Activated CD8-positive, alpha-beta memory T cell treated with anti-CD3 and anti-CD28 coated beads for 1 hour (primary cell): ENCODE measurements at places on chromosomes 7 and 10.

DNA sequence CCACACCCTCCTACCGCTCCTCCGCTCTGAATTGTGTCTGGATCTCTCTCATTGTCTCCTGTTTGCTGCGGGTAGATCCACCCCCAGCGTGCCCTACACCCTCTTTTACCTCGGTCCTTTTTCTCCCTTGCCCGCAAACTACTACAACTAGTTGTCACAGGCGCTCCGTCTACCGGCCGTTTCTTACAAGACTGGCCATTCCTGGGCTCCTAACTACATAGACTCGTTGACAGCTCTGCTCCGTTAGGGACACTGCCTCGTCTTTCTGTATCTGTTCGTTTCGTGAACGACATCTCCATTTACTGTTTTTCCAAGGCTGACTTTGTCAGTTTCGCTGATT, 786 bp downstream of the TAF3 start:
- no peak for DNase-seq

- no peak for DNase-seq
Measured at GRCh38 chr10:71331736-71332135, 12.7 kb downstream of the SLC29A3 start.

- DNase-seq, result no peak
Measured at GRCh38 chr7:71135663-71136062, 3.7 kb downstream of the GALNT17 start.

DNA sequence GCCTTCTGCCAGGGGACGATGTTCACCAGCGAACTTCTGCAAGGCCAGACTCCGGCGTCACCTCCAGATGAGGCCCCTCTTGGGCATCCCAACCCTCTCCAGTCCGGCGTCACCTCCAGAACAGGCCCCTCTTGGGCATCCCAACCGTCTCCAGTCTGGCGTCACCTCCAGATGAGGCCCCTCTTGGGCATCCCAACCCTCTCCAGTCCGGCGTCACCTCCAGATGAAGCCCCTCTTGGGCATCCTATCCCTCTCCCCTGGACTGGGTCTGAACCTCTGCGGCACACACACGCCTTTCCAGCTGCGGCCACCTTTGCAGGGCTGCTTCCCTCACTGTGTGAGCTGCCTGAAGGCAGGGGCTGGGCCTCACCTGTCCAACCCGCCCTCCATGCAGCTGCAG, 241.5 kb downstream of the ELFN1 start:
- DNase-seq, result no peak

GRCh38 chr7:157908006-157908782, 571.4 kb downstream of the DNAJB6 start:
- DNase-seq, result no peak

DNA sequence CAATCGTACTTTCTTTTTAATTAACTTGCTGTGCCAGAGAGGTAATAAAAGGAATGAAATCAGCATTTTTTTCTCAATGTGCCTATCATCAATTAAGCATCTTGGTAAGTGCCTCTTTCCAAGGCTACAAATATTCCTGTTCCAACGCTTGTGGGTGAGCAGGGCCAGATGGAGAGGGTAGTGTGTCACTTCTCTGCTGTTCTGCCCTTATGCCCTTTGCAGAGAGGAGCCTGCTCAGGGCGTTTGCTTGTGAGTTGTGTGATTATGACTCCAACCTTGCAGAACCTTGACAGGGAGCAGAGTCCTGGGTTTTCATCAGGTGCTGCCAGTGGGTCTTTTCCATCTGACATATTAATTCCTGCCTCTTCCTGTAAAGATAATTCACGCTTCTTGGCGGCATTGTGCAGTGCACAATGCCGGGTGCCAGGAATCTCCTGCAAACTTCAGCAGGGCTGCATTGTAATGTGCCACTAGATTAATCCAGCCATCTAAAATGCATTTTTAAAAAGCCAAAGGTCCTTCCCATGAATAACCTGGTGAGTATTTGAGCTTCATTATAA, 234.4 kb downstream of the ARHGAP12 start:
- DNase-seq, result no peak

GRCh38 chr7:68176974-68177373, 1180.3 kb downstream of the TYW1 start:
- DNase-seq, result no peak

DNA sequence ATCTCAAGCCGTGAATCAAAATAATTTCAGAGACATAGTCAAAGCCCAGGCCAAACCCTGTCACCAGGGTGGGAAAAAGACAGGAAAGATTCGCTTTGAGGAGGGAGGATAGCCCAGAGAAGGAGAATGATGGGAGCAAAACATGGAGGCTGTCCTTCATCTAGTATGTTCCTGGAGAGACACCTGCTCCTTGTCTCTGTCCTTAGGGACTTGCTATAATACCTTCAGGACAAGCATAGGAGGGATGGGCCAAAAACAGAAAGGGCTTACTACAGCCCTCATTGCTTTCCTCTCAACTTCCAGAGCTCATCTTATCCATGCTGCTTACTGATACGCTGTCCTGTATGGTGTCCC, 593.7 kb downstream of the LRMDA start:
- no peak for DNase-seq

DNA sequence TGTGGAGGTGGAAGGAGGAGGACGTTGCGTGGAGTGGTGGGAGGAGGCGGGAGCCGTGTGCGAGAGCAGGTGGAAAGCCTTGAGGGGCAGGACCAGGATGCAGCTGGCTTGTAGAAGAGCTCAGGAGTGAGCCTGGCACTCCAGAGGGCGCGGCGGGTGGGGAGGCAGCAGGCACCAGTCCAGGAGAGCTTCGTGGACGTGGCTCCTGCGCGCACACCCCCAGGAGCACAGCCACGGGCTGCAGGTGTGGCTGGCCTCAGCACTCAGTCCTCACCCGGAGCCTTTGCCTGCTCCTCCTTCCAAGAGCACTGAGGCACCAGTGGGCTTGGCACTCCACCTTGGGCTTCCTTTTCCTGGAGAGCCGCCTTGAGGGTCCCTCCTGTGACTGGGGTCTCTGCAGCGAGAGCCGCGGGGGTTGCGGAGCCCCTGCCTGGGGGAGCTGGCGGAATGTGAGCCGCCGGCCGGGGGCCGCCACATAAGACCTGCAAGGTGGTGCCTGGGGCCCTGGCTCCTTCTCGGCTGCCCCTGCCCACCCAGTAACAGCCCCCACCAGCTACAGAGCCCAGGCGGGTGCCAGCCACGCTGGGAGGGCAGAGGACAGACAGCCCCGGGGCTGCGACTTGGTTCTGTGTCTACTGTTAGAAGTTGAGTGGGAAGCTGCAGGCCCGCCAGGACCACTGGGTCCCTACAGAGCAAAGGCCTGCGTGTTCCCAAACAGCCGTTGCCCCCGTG, 11.1 kb downstream of the MAFK start:
- no peak for DNase-seq

GRCh38 chr10:927131-927530, 4.4 kb downstream of the LARP4B start:
- DNase-seq, result no peak

DNA sequence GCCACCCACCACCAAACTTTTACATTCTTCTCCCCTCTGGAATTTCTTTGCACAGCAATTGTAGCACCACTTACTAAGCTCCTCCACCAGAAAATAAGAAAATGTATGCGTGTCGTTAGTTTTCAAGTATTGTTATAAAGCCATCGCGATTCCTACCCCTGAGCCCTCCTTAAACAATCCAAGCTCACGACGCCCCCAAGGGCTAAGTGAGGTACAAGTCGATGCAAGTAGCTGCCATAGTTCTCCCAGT, 1.3 kb downstream of the FRAT2 start:
- DNase-seq, result no peak

DNA sequence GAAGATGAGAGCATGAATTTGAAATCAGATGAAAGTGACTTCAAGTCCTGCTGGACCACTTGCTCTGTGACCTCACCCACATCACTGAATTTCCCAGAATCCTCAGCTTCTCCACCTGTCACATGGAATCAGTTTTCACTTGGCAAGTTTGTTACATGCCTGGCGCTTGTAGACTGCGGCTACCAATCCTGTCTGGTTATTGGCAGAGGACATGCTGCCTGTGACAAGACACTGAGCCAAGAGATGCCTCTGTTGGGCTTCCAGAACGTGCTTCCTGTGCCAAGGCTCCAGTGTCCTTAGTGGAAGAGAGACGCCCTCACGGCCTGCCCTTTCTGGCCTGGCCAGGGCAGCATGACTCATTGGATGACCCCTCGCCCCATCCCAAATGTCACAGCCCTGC, 4.4 kb upstream of the MYL10 start:
- DNase-seq, result no peak

- DNase-seq, result no peak
Measured at GRCh38 chr10:21285742-21286331, 239.6 kb downstream of the SKIDA1 start.

DNA sequence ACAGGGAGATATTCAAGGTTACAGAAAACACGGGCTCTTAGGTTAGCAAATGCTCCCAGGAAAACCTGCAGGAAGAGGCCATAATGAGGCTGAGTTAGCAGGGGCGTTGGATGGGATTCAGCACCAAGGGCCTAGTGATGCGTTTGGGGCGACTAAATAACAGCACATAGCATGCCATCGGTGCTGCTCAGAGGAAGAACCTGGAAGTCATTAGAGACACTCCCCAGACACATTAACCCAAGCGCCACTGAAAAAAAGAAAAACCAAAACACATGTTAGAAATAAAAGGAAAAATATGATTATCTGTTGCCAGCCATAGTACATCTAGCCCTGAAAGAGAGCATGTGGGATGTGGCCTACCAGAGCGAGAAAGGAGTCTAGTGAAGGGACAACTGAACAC, 28.8 kb upstream of the OPALIN start:
- DNase-seq, result no peak

GRCh38 chr7:150369748-150370501, 1.3 kb downstream of the REPIN1 start:
- no peak for DNase-seq

GRCh38 chr10:100828738-100829096, 83.3 kb downstream of the PAX2 start:
- no peak for DNase-seq

DNA sequence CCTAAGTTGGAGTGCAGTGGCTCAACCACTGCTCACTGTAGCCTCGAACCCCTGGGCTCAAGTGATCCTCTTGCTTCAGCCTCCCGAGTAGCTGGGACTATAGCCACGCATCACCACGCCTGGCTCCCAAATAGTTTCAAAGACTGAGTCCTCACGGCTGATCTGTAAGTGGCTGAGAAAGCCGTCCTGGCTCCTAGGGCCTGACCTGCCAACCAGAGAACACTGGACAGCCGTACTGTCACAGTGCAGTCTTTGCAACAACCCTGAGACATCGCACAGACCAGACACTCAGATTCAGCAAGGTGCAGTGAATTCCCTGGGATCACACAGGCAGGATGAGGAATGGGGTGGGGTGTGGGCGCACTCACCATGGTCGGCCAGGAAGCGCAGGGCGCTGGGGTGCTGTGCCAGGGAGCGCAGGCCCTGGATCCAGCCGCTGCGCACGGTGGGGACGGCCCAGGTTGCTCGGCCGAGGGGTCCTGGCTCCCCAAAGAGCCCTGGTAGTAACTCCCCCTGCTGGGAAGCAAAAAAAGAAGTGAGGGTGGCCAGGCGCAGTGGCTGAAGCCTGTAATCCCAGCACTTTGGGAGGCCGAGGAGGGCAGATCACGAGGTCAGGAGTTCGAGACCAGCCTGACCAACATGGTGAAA, 10.7 kb downstream of the BRAT1 start:
- no peak for DNase-seq

GRCh38 chr7:101882005-101882421, 64.6 kb downstream of the CUX1 start:
- DNase-seq, result no peak

DNA sequence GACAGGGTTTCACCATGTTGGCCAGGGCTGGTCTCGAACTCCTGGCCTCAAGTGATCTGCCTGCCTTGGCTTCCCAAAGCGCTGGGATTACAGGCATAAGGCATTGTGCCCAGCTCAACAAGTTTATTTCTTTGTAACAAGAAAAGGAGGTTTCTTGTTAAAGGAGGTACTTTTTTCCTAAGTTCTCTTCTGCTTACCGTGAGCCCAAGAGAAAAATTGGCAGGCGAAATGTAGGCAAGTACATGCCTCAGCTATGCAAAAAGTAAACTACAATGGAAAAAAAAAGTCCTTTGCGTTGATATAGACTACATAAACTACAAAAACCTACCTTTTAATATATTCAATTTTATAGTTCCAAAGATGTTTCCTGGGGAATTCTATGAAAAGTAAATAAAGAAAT, 122.6 kb downstream of the DKK1 start:
- no peak for DNase-seq
